ENCODE measurements at places on chromosomes 1 and 21. TPM values are rescaled to one million over a fixed set of nuclear protein-coding genes. Genes with fewer than 3 reads are reported as not detected.

The RGS13 gene
- not detected for total RNA-seq

The PCAT6 gene
- not detected for total RNA-seq

The C1orf226 gene
- 13.2 TPM for total RNA-seq

The TIPRL gene
- 30.7 TPM for total RNA-seq

The ADAMTS1 gene
- total RNA-seq = 68.1 TPM

Data from sigmoid colon (tissue), 7 donors.